ENCODE measurements at places on chromosomes 4 and X. TPM values are rescaled to one million over a fixed set of nuclear protein-coding genes. Genes with fewer than 3 reads are reported as not detected.

The LONRF3 gene
- 25.2 TPM for total RNA-seq

The ADGRG2 gene
- total RNA-seq, result not detected

The OTOP1 gene
- not detected for total RNA-seq

The DGAT2L6 gene
- total RNA-seq, result not detected

The STATH gene
- not detected for total RNA-seq

The TIGD4 gene
- total RNA-seq, result 0.17 TPM

The GYG2 gene
- 0.68 TPM for total RNA-seq

The ARHGAP4 gene
- total RNA-seq, result 16.0 TPM

The RBPJ gene
- 77.2 TPM for total RNA-seq

The HTR2C gene
- total RNA-seq, result not detected

The AMBN gene
- not detected for total RNA-seq

The GABRG1 gene
- total RNA-seq, result not detected

The TMEM154 gene
- total RNA-seq, result 3.1 TPM

The NPFFR2 gene
- not detected for total RNA-seq

The FRMPD4 gene
- total RNA-seq, result 0.05 TPM

The ARX gene
- total RNA-seq, result not detected

The MAGEA1 gene
- total RNA-seq, result not detected

The ZAR1 gene
- not detected for total RNA-seq

The COL4A6 gene
- total RNA-seq, result 0.68 TPM

The MAGED4B gene
- 35.9 TPM for total RNA-seq

The CITED1 gene
- not detected for total RNA-seq

The RBM47 gene
- 4.6 TPM for total RNA-seq

The CETN2 gene
- total RNA-seq, result 25.2 TPM

The SLC9A6 gene
- total RNA-seq, result 19.3 TPM

The NHS gene
- total RNA-seq, result 0.14 TPM

The STPG2 gene
- not detected for total RNA-seq

The ANKRD50 gene
- 60.9 TPM for total RNA-seq

The NXF2B gene
- total RNA-seq, result not detected

The PPP4R3C gene
- not detected for total RNA-seq

The CCSER1 gene
- total RNA-seq, result 1.9 TPM

The RENBP gene
- total RNA-seq, result 27.4 TPM

The SEC24D gene
- total RNA-seq, result 65.5 TPM

The ZXDB gene
- total RNA-seq, result 12.9 TPM

The FREM3 gene
- 0.51 TPM for total RNA-seq

The SERTM2 gene
- total RNA-seq, result not detected

The SLC38A5 gene
- total RNA-seq, result 24.2 TPM

The LGI2 gene
- not detected for total RNA-seq

The NOA1 gene
- 29.2 TPM for total RNA-seq

The KLKB1 gene
- 0.34 TPM for total RNA-seq

The UPF3B gene
- total RNA-seq, result 4.0 TPM

The PABPC1L2B gene
- total RNA-seq, result not detected

The ZGRF1 gene
- total RNA-seq, result 12.9 TPM

The SYTL5 gene
- not detected for total RNA-seq

The PJA1 gene
- total RNA-seq, result 18.0 TPM

The AMTN gene
- not detected for total RNA-seq

The SCML2 gene
- total RNA-seq, result 1.9 TPM

The TCEAL2 gene
- total RNA-seq, result not detected

The HERC3 gene
- 13.1 TPM for total RNA-seq

Data from dermis blood vessel endothelial cell (primary cell).